ENCODE measurements at places on chromosomes 7 and 10. TPM values are rescaled to one million over a fixed set of nuclear protein-coding genes. Genes with fewer than 3 reads are reported as not detected.

RASA4 gene
- total RNA-seq: 14.7 TPM

GRCh38 chr10:13528875-13529713 lies at the start of gene BEND7:
Gene BEND7 (minus strand): TSS chr10:13529014. CDS start chr10:13528533, 481 bp downstream.
- peak; percentile 53 for DNase-seq
- peaks cover 8% of the 10 kb centered on the region for H3K36me3 ChIP-seq
- peak within 1 kb of the TSS; percentile 73 for H3K27ac ChIP-seq
- H3K4me3 ChIP-seq: peak within 1 kb of the TSS; percentile 83
- H3K4me1 ChIP-seq: peaks cover 30% of the 10 kb centered on the region

GRCh38 chr7:15288741-15289140 lies 273.1 kb downstream of the AGMO start:
- H3K4me3 ChIP-seq: no peak overlapping the region
- DNase-seq: no peak
- H3K27me3 ChIP-seq: no peaks in the 10 kb centered on the region
- no peaks in the 10 kb centered on the region for H3K4me1 ChIP-seq
- no peak overlapping the region for H3K27ac ChIP-seq

GRCh38 chr7:93985101-93985500 lies 19.1 kb downstream of the BET1 start:
- no peak overlapping the region for H3K4me3 ChIP-seq
- no peak for DNase-seq
- no peaks in the 10 kb centered on the region for H3K27me3 ChIP-seq
- H3K36me3 ChIP-seq: no peaks in the 10 kb centered on the region
- H3K4me1 ChIP-seq: peaks cover 6% of the 10 kb centered on the region
- no peak overlapping the region for H3K27ac ChIP-seq

DNA sequence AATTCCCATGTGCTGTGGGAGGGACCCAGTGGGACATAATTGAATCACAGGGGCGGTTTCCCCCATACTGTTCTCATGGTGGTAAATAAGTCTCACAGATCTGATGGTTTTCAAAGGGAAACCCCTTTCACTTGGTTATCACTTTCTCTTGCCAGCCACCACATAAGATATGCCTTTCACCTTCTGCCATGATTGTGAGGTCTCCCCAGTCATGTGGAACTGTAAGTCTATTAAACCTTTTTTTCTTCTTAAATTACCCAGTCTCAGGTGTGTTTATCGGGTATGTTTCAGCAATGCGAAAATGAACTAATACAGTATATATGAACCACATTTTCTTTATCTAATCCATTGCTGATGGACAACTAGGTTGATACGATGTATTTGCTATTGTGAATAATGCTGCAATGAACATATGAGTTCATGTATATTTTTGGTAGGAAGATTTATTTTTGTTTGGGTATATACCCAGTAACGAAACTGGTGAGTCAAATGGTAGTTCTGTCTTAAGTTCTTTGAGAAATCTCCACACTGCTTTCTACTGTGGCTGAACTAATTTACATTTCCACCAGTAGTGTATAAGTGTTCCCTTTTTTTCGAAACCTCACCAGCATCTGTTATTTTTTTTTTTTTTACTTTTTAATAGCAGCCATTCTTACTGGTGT lies 70.0 kb upstream of the HGF start:
- no peak overlapping the region for H3K4me3 ChIP-seq
- H3K36me3 ChIP-seq: no peaks in the 10 kb centered on the region
- H3K27ac ChIP-seq: no peak overlapping the region

DNA sequence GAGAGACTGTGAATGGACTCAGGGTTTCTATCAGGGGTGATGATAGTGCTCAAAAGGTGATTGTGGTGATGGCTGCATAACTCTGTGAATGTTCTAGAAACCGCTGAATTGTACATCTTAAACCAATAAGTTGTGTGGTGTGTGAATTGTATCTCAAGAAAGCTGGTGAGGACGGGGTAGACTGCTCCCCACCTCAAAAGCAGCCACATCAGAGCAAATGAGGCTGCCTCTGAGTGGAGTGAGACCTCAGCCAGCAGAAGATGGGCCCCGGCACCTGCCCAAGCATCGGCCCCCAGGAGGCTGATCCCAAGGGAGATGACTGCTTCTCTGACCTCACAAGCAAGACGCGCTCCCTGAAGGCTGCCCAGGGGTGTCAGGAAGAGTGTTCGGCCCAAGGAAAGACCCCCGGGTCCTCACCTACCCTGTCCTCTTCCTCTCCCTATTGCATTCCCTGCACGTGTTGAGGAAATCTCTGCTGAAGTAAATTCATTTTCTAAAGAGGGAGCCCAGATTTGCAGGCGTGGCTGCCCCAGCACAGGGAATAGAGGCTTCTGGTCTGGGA lies 279.3 kb upstream of the SHH start:
- no peaks in the 10 kb centered on the region for H3K4me1 ChIP-seq
- no peak overlapping the region for H3K4me3 ChIP-seq
- H3K27me3 ChIP-seq: peaks cover 87% of the 10 kb centered on the region
- no peak for DNase-seq

GDF10 gene
- 0.22 TPM for total RNA-seq

GRCh38 chr7:30169579-30169978 lies 34.8 kb downstream of the MTURN start:
- no peaks in the 10 kb centered on the region for H3K36me3 ChIP-seq
- H3K4me1 ChIP-seq: peaks cover 39% of the 10 kb centered on the region
- H3K27me3 ChIP-seq: no peaks in the 10 kb centered on the region

GRCh38 chr10:6145166-6145987 lies 56.5 kb downstream of the RBM17 start:
- H3K36me3 ChIP-seq: peaks cover 5% of the 10 kb centered on the region
- no peak for DNase-seq
- H3K4me3 ChIP-seq: peak overlapping the region; percentile 98
- H3K27ac ChIP-seq: peak overlapping the region; percentile 91
- no peaks in the 10 kb centered on the region for H3K27me3 ChIP-seq

All from left ventricle myocardium inferior (tissue), 1 donor.